ENCODE measurements at places on chromosomes 4 and X.

GRCh38 chr4:72119946-72120345, 88.1 kb downstream of the NPFFR2 start:
- DNase-seq, result no peak

DNA sequence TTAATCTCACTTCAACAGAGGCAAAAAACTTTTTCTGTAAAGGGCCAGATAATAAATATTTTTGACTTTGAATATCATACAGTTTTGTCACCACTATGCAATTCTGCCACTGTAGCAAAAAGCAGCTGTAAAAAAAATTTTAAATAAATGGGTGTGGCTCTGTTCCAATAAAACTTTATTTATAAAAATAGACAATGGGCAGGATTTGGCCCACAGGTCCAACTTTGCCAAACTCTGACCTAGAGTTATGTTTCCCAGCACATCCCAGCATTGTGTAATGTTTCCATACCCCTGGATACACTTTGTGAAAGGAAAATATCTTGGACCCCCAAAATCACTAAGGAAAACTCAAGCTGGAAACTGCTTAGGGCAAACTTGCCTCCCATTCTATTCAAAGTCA, 94.9 kb upstream of the USP38 start:
- no peak for DNase-seq

GRCh38 chr4:145982791-145983190, 44.2 kb upstream of the ZNF827 start:
- DNase-seq, result no peak

DNA sequence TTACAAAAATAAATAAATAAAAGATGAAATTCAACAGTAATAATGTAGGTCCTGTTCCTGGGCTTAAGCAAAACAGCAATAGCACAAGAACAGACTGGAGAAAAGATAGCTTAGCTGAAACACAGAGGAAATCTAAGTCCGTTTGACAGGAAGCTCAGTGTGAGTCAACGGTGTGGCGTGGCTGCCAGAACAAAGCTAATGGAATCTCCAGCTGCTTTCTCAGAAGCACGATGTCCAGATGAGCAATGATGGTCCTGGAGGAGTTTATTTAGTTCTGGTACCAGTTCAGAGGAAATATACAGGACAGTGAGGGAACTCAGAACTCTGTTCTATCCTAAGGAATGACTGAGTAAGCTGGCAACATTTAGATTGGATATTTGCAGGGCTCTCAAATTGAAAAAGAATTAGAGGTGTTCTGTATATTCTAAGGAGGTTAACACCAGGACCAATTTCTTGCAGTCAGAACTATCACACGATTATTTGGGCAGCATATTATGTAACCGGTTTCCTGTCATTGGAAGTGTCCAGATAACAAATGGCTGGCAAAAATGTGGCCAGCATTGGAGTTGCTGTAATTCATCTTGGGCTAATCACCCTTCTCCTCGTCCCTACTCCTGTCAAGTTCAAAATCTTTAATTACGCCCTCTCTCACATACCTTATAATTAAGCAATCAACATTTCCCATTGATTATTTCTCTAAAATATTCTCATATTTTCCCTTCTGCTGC, 12.7 kb downstream of the GAB3 start:
- DNase-seq, result no peak

- peak; percentile 73 for DNase-seq
Measured at GRCh38 chrX:41084893-41085511, at the start of gene USP9X. Gene USP9X, plus strand, starts transcription at chrX:41085445. Its CDS starts 38,184 bp downstream, at chrX:41123629.

- no peak for DNase-seq
Measured at GRCh38 chr4:177367336-177367735, 57.7 kb downstream of the NEIL3 start.

DNA sequence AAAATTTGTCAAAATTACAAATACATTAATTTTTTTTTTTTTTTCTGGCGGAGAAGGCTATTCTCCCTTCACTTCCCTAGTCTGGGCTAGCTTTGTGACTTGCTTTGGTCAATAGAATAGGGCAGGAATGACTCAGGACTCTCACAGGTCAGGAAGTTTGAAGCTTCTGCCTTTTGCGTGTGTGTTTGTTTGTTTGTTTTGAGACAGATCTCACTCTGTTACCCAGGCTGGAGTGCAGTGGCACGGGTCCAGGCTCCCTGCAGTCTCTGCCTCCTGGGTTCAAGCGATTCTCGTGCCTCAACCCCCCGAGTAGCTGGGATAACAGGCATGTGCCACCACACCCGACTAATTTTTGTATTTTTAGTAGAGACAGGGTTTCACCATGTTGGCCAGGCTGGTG, 55.9 kb upstream of the USP9X start:
- no peak for DNase-seq

DNA sequence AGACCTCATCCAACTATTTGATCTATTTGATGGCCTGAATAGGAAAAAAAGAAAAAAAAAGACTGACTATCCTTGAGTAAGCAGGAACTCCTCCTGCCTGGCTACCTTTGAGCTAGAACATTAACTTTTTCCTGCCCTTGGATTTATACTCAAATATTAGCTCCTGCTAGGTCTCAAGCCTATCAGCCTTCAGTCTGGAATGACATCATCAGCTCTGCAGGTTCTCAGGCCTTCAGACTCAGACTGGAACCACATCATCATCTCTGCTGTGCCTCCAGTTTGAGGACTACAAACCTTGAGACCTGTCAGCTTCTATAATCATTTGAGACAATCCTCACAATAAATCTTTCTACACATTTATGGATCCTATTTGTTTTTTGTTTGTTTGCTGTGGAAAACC, 754.0 kb upstream of the SLIT2 start:
- DNase-seq, result no peak

GRCh38 chr4:122091836-122092405, 60.2 kb upstream of the BLTP1 start:
- no peak for DNase-seq

GRCh38 chr4:146335763-146336409, 121.5 kb downstream of the REELD1 start:
- no peak for DNase-seq

DNA sequence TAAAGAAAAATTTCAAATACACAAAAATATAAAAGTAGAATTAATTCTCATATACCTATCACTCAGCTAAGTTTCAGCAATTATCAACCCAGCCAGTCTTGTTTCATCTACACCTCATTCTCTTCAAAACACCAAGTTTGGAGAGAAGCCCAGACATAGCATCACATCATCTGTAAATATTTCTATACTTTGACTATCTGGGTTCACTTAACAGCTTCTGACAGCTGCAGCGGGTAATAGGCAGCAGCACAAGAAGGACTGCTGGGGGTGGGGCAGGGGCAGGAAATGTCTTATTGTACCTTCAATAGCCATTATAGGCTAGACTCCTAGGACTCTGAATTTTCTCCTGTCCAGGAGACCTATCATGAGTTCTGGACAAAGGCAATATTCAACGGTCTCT, 54.1 kb downstream of the PHF8 start:
- no peak for DNase-seq

- no peak for DNase-seq
Measured at GRCh38 chr4:173094739-173095421, 73.7 kb upstream of the GALNT7 start.

DNA sequence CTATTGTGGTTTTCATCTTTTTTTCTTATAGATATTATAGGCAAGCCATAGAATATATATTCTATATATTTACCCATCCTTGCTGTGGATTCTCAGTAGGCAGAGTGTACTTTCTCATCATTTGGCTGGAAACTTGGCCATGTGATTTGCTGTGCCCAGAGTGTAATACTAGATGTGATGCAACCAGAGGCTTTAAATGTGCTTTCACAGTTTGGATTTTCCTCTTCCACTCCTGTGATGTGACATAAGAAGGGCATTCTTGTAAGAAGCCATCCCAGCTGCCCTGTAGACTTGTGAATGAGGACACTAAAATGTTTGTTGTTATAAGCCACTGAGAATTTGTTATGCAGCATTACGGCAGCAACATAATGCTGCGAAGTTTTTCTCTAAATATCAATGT, 10.4 kb upstream of the HPGDS start:
- no peak for DNase-seq

- no peak for DNase-seq
Measured at GRCh38 chrX:101223226-101223625, 3.6 kb downstream of the DRP2 start.

- DNase-seq, result no peak
Measured at GRCh38 chr4:6224735-6225134, 24.4 kb upstream of the JAKMIP1 start.

GRCh38 chr4:26786916-26787315, 73.7 kb upstream of the STIM2 start:
- DNase-seq, result no peak

GRCh38 chrX:12779534-12779933, 11.7 kb upstream of the PRPS2 start:
- DNase-seq, result no peak

DNA sequence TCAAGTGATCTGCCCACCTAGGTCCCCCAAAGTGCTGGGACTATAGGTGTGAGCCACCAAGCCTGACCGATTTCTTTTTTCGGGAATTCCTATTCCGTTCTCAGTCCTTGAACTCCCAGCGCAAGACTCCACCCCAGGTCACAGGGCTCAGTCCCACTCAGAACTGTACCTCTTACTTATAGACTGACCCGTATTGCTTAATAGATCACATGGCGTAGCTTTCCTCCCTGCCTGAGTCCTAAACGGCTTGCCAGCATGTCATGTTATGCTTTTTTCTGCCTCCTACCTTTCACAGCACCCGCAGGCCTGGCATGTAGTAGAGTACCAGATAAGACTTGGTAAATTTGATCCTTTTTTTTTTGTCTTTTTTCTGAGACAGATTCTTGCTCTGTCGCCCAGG, 22.4 kb downstream of the SAT1 start:
- no peak for DNase-seq

- DNase-seq, result no peak
Measured at GRCh38 chr4:23972187-23972586, 82.3 kb upstream of the PPARGC1A start.

DNA sequence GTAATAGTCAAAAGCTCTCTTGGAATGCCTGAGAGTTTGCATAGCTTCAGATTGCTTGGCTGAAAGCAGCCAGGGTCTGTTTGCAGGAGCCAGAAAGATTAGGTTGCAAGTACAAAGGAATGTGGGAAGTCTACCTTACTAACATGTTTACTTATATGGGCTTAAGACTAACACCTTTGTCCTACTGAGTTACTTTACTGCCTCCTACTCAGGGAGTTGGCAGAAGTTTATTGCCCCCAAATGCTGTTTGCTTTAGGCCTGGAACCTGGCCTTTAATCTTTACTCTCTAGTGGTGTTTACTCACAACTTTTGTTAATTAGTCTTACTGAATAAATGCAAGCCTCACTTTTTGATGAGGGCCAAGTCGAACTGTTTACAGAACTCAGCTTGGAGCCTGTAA, 219.4 kb upstream of the ZC4H2 start:
- DNase-seq, result no peak

- no peak for DNase-seq
Measured at GRCh38 chr4:6087669-6088341, 69.6 kb upstream of the C4orf50 start.

GRCh38 chr4:107380836-107381438, 339.1 kb downstream of the PAPSS1 start:
- no peak for DNase-seq

DNA sequence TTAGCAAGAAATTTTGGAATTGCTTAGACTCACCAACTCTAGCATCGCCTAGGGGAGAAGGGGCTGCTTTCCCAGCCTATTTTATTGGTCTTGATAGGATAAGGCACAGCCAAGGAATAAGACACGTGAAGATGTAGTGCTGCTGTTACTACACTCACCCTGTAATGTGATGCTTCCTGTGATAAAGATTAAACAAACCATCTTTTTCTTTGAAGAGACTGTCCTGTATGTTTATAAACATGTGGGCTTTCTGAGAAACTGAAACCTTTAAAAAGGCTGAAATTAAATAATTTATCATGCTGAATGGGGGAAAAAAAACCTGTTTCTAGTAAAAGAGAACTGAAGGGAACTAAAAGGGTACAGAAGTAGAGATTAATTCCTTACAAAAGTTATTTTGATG, 13.2 kb downstream of the TAPT1 start:
- no peak for DNase-seq

- no peak for DNase-seq
Measured at GRCh38 chr4:119103263-119103662, 32.4 kb upstream of the MYOZ2 start.

- no peak for DNase-seq
Measured at GRCh38 chr4:85681221-85681657, 206.3 kb downstream of the ARHGAP24 start.

- no peak for DNase-seq
Measured at GRCh38 chr4:16005676-16006075, 42.7 kb upstream of the FGFBP2 start.

DNA sequence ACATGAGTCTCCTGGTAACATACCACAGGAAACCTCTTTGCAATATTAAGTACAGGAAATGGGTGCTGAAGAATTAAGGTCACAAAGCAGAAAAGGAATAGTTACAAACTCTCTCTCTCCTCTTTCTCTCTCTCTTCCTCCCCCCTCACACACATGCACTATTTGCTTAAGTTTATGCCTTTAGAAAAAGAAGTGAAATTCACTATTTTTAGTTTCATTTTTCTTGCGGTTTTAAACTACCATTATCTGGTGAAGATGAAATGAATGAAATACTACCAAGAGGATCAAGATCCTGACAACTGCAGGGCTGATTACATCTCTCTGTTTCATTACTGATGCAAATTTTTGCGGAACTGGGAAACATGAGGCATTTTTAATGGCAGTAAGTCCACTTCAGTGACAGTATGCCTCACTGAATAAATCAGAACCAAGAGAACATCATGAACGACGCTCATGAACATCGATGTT, 64.3 kb upstream of the FTHL17 start:
- DNase-seq, result no peak

GRCh38 chr4:180336494-180337090, 1906.6 kb upstream of the TENM3 start:
- no peak for DNase-seq

GRCh38 chrX:124910611-124911010, 409.1 kb upstream of the TEX13C start:
- no peak for DNase-seq

DNA sequence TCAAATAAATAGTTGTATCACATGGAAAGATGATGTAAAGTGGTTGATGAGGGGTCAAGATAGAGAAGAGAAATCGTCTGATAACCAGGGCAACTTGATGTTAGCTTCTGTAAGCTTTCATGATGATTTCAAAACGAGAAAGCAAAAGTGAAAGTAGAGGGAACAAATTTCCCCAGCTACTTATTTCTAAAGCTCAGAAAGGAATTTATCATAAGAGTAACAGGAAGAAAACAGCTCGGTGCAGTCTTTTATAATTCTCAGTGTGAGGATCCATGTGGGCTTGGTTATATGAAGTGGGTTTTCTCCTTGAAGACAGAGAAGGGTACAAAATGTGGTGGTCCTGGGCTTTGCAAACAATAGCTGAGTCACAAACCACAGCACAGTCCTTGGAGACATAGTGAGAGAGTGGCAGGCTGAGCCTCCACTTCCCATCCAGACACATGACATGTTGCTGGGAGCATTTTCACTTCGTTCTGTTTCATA, 32.1 kb upstream of the GLRA2 start:
- DNase-seq, result no peak

GRCh38 chr4:182144626-182145333, 98.4 kb upstream of the TENM3 start:
- DNase-seq, result no peak

DNA sequence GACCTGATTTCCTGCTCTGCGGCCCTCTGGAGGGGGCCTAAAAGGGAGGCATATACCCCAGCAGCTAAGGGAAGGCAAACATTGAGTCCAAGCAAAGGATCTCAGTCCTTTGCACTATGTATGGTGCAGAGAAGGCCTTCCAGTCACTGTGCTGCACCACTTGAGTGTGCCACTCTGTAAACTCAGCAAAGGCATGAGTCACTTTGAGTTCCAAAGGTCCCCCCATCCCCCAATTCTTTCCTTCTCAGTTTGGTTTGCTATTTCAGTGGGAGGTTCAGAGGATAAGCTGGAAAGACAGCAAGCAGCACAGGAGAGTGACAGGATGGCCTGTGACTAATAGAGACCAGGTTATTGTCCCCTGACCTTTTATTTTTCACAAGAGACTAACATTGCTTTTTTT, 131.3 kb downstream of the FHDC1 start:
- DNase-seq, result no peak

All from stimulated activated CD4-positive, alpha-beta T cell treated with anti-CD3 and anti-CD28 coated beads, TNF-alpha, amount 100 ng/mL, for 1 hour (primary cell).